ENCODE measurements at places on chromosomes 2 and 18.

DNA sequence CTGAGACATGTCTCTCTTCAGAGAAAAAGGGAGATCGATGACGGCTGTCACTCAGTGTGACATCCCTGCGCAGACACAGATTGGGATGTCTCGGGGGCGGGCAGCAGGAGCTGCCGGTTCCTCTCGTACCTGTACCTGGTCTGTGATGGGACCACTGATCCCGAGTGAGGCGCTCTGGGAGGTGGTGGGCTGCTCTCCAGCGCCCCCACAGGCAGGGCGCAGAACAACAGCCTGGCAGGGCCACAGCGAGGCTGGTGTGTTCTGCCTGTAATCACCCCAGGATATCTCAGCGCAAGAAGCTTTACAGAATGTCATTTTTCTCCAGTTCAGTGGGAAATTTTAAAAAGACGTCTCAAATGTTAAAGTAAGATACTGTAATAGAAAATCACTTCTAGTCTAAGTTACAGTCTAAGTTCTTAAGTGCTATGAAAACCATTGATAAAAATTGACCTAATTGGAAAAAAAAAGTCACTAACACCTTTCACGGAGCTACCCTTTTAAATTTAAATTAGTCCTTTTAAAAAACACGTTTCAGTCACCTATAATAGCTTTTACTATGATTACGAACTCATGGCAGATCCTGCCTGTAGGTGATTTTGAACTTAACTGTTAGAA, 189.8 kb downstream of the SNTG2 start:
- DNase-seq = peak; percentile 43

DNA sequence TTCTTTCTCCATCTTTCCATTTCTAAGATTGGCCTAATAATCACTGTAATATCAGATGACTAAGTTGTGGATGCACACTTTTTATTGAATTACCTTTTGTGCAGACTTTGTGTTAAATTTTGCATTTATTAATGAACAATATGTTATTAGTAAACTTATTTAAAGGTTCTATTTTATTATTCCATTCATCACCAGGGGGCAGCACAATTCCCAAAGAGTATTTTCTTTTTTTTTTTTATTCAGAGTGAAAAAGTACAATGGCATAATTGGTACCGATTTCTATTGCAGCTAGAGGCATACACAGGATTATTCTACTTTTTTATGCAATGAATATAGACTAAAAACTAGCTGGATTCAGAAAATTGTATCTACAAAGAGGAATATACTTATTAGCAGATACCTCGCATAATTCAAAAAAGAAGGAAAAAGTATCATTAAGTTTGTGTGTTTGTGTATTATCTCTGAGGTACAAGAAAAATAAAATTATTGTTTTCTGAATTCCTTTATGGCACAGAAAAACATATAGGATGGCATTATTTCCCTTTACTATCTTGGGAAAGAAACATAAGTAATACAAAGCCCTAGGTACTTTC, 390.6 kb downstream of the ERBB4 start:
- peak; percentile 41 for DNase-seq

DNA sequence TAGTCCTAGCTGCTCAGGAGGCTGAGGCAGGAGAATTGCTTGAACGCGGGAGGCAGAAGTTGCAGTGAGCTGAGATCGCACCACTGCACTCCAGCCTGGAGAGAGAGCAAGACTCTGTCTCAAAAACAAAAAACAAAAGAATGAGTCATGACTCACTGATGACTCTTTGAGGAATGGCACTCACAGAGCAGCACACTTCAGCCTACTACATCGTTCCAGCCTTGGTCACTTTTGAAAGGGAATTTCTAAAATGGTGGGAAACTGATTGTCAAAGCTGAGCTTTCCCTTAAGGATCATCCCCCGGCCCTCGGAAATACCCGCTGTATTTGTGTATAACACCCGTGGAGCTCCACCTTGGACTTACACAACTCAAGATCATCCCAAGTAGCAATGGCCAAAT, 217.3 kb upstream of the HS6ST1 start:
- no peak for DNase-seq

DNA sequence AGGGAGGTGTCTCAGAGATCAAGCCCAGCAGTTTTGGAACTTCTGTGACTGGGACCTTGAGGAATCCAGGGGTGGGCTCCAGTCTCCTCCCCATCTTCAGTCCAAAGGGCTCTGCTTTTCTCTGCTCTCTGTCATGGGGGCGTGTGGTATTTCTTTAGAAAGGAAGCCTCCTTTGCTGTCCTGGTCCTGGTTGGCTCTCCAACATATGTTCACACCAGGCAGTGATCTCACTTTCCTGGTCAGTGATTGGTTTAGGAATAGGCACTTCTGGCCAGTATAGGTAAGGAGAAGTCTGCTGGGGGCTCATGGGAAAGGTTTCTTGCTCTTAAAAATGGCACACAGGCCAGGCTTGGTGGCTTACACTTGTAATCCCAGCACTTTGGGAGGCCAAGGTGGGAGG, 115.5 kb upstream of the HAAO start:
- DNase-seq = no peak

DNA sequence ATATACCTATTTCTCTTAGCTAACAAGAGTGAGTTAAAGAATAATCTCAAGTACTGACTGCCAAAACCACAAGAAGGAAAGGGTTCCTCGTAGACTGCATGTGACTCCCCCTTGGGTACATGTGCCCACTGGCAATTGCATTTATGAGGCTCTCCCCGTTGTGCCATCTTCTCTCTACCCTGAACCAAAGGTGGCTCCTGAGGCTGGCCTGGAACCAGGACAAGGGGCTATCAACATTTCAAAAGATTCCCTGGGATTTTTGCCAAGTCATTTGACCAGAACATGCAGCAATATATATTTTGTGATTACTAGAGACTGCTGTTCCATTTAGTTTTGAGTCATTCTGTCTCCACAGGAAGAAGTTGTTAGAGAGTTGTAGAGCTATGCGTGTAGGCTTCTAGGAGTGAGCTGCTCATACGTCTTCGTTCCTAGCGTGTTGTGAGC, 45.8 kb downstream of the LAMA3 start:
- DNase-seq = no peak

DNA sequence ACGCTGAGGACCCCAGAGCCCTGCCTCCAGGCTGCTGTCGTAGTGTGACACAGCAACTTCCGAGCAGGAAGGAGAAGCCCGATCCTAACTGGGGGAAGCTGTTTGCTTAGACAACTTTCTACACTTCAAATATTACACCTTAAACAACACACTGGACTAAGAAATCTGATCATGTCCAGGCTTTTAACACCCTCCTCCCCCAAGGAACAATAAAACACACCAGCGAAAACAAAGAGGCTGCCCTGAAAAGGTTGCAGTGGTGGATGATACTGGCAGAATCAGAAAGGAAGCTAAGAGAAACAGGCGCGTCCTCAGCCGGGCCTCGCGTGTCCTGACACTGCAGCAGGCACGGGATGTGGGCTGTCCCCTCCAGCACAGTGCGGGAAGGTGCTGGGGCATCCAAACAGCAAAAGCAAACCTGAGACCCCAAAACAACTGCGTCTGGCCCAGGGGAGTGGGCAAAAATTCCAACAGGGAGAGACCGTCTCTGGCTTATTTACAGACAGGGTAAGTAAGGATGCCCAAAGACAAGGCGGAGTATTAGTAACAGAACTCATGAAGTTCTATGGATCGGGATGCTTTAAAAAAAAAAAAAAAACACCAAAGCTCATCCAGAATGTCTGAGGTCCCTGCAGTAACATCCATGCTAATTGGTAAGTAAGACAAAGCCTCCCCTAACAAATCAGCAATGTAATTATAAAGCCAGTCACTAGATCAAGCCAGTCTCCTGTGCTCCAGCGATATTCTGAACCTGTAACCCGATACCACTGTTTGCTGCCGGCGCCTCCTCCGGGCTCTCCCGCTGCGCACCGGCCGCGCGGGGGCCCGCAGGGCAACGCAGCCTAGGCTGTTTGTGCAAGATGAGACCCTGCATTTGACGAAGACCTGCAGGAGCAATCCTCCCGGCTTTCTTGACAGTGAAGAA, 9.0 kb downstream of the SERTAD2 start:
- peak; percentile 92 for DNase-seq

Data from tongue (tissue), 3 donors.